ENCODE measurements at places on chromosomes 11 and 22.

- no peak for DNase-seq
Measured at GRCh38 chr11:130629039-130629438, 180.6 kb downstream of the ADAMTS15 start.

DNA sequence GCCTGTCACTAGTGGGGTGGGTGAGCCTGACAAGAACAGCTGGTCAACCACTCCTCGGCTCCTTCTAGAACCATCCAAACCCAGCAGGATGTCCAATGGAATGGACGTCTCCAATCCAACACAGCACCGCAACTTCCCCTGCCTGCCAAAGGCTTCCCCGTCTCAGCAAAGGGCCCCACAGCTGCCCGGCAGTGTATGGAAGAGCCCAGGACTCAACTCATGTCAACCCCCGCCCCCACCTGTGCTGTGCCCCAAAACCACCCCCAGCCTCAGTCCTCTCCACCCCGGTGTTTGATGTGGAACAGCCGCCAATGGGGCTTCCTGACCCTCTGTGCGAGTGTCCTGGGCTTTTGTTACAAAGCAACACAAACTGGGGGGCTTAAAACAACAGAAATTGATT, 223.8 kb downstream of the CTTN start:
- no peak for DNase-seq

DNA sequence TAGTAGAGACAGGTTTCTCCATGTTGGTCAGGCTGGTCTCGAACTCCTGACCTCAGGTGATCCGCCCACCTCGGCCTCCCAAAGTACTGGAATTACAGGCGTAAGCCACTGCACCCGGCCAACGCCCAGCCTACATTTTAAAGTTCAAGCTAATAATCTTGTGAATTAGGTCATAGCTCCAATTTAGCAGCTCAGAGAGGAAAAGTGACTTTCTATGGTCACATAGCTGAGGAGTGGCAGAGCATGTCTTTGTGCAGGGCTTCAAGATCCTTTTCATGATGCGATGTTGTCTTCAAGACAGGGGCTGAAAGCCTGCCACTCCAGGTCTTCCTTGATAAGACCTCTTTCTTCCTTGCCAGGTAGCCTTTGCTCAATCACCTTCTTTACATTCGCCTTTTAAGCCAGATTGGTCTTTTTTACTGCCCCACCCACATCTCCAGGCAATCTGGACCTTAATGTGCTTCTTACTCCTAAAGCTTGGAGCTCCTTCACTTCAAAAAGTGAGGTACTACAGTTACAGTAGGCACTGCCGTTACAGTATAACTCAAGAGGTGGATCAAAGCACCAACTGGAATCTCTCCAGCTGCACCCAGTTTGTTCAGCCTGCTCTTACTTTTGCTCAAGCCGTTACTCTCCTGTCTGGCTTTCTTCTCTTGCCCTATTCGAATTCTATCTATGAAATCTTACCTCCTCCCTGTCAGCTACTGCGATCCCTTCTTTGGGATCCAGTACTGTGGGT, 18.2 kb downstream of the YWHAH start:
- DNase-seq = no peak

DNA sequence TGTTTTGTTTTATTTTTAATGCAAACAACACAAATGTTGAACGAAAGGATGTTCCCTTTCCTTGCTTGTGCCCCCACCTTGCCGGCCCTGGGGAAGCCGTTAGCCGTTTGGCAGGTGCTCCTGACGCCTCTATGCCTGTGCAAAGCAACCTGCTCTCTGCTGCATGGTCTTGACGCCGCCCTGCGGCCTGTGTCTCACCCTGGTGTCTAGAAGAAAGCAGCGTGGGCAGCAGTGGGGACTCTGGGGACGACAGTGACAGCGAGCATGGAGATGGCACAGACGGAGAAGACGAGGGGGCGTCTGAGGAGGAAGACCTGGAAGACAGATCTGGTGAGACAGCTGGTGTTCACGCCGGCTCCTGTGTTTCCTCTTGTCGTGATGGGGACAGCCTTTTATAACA, 5.5 kb downstream of the PHRF1 start:
- DNase-seq = no peak

DNA sequence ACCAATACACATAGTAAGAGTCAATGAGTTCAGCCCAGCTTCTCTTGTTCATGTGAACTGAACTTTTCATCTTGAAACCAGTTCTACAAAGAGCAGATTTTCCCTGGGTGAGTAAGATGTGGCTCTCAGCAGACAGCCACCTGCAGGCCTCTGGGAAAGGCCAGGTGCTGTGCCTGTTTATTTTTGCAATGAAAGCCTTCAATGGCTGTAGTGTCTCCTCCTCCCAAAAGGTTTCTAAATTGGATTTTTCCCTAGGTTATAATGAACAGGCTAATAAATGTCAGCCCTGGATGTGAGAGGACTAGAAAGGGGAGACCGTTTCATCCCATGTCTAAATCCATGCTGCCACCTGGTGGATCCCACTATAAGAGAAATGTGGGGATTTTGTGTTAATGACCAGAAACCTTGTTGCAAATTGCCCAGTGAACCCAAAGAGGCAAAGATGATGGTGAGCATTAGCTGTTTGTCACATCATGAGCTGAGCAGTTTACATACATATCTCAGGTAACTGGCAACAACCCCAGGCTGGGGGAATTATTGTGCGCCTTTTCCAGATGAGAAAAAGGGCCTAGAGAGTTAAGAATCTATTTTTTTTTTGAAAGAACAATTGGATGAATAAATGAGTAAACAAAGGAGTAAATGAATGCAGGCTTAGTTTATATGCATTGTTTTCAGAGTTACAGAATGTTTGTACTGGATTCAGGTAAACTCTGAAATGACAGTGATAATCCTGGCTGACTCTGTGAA, 12.7 kb downstream of the C11orf91 start:
- DNase-seq = no peak

DNA sequence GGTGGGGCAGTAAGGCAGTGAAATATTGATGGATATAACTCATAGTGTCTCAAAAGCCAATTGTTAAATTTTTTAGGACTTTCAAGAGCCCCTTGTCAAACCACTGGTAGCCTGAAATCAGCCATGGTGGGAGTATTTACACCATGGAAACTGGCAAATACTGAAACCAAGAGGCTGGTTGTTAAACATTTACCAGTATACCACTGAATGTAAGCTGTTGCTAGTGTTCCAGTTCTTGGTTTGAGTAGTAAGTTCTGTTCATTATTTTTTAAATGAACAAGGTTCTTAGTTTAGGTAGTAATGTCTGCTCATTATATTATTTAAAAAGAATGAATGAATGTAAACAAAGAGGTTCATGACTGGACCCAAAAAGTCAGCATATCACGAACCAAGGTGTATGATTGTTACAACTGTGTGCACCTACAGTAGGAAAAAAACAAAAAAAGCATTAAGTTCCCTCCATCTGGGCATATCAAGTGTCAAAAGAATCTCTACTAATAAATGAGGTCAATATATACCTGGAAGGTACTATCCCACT, 4.5 kb upstream of the EIF3F start:
- DNase-seq = no peak

DNA sequence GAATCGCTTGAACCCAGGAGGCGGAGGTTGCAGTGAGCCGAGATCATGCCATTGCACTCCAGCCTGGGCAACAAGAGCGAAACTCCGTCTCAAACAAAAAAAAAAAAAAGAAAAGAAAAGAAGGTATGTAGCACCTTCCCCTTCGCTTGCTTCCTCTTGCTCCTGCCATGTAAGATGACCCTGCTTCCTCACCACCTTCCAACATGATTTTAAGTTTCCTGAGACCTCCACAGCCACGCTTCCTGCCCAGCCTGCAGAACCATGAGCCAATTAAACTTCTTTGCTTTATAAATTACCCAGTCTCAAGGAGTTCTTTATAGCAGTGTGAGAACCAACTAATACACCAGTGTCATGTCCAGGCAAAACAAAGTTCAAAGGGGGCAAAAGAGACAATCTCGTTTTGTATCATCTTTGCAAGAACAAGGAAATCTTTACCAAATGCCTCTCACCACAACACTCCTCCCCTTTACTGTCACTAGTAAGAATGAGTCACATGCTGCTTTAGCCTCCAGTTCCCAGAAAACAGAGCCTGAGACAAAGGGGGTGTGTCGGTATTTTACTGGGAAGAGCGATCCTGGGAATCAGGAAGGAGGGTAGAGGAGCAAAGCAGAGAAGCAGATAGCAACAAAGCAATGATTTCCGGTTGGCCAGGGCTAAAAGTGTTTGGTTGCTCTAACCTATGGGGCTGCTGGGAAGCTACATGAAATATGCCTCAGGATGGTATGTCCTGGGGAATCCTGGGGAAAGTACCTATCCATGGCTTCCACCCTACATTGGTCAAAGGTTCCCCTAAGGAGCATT, 10.5 kb upstream of the MCHR1 start:
- DNase-seq = no peak

DNA sequence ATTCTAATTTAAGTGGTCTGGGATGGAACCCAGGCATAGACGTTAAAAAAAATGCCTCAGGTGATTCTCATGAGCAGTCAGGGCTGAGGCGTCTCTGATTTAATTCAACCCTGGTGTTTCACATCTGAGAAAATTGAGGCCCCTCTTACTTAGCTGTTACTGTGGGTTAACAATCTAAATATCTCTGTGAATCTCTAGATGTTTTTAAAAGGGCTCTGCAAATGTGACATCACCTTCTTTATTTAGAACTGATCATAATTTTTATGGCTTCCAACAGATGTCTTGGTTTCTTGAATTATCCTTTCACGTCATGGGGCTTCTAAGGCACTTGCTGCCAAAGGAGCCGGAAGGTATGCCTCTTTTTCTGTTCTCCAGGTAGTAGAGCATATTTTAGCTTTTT, 76.1 kb upstream of the LIN7C start:
- DNase-seq = no peak

DNA sequence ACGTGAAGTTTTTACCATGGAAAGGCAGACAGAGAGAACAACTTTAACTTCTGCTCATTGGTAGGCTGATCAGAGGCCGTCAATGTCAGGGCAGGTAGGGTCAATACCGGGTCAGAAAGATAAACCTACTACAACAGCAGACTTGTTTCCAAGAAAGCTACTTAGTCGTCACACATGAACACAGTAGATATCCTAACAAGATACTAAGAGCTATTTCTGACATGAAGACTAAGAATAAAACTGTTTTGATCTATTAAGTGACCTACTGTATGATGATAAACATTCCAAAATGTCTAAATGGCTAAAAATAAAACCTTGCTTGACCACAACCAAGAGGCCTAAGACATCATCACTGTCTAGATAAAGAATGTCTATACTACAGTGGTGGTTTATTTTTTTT, 231.3 kb downstream of the CADM1 start:
- DNase-seq = no peak

DNA sequence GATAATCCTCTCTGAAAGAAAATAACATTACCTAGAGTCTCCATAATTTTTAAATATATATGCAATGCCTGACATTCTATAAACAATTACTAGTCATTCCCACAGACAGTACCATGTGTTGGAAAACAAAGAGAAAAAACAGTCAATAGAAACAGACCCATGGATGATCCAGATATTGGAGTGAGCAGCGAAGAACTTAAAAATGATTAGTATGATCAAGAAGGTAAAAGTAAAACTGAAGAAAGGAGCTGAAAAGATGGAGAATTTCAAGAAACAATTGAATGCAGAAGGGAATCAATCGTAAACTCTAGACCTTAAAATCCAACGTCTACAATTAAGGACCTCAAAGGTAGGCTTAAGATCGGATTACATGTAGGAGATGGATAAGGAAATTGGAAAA, 330.6 kb downstream of the SHANK2 start:
- no peak for DNase-seq

GRCh38 chr11:93727985-93728791, 13.1 kb downstream of the TAF1D start:
- DNase-seq = no peak
